Stimulated activated CD4-positive, alpha-beta T cell treated with anti-CD3 and anti-CD28 coated beads, Interleukin-15, amount 100 ng/mL, for 24 hours (primary cell): ENCODE measurements at places on chromosomes 1 and 21.

DNA sequence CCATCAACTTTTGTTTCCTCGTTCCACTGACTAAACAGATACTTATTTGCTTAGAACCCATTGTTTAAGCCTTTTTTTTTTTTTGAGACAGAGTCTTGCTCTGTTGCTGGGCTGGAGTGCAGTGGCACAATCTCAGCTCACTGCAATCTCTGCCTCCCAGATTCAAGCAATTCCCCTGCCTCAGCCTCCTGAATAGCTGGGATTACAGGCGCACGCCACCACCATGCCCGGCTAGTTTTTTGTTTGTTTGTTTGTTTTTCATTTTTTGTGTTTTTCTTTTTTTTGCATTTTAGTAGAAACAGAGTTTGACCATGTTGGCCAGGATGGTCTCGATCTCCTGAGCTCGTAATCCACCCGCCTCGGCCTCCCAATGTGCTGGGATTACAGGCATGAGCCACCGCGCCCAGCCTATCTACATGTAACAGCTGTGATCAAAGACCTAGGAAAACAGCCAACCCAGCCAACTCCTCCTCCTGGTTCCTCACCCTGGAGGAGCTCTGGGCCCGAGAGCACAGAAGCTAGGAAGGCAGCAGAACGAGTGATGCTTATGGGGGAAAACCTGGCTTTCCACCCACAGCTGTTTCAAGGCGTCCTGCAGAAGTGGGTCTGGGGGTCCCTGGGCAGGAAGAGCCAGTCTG is 32.9 kb downstream of the KCNN3 start:
- no peak for DNase-seq

DNA sequence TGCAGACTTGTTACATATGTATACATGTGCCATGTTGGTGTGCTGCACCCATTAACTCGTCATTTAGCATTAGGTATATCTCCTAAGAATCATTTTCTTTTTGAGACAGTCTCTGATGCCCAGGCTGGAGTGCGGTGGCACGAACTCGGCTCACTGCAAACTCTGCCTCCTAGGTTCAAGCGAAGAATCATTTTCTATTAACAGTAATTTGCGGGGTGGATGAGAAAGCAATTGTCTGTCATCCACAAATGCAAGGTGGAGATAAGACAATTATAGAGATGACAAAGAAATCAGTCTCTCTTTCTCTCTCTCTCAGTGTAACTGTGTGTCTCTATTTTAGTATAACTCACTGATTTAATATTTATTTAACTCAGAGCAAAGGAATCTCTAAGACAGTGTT is 131.0 kb upstream of the KIAA1614 start:
- DNase-seq, result no peak

GRCh38 chr1:3599286-3599811 is 12.0 kb downstream of the MEGF6 start:
- DNase-seq, result no peak

DNA sequence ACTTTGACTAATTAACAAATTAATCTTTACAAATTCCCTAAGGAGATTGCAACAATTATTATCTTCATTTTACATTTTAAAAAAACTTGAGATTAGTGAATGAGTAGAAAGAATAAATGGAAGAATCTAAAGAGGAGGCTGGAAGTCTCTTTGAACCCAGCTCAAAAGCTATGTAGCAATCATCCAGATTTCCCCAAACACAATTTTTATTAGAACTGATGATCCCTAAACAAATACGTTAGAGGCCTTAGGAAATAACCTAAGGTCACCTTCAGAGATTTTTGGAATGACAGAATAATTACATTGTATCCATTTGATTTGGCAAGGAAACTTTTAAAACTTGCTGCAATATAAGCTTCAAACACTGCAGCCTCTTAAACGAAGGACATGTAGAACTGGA is 242.4 kb upstream of the LYPLAL1 start:
- no peak for DNase-seq

GRCh38 chr21:33380483-33380998 is 22.7 kb upstream of the IFNGR2 start:
- peak; percentile 95 for DNase-seq
